ENCODE measurements at places on chromosomes 2 and 18.

DNA sequence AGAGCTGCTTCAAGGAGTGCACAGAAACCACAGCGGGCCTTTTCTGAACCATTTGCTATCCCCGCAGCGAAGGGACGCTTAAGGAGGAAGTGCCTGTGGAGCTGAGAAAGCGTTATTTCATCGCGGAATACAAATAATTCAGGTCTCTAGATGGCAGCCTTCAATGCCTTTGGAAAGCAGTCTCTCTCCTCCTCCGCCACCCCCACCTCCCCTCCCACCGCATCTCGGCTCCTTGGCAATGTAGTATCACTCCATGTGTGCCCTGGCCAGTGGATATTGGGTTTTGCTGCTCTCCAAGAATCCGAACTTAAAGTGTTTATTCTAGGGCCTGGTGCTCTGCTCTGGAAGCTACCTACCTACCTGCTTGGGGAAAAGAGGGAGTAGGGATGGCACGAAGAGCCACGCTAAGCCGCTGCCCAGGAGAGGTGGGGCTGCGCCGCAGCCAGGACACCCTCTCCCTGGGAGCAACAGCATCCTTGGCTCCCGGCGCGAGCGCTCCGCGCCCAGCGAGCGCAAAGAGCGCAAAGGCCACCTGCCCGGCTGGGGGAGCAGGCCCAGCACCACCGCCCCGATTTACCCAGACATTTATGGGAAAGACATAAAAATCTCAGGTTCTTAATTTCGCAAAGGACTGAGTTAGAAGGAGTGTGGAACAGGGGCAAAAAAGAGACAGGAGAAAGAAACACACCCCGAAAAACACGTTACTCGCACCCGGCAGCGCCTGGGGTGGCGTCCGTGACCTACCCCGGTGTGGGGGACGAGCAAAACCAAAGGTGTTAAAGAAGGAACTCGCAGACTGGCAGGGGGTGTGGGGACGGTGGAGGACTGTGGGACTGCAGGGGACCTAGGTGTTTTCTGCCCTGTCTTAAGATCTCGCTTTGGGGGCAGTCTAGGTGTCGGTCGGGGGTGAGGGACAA, 1.0 kb downstream of the SPHKAP start:
- DNase-seq: no peak

GRCh38 chr2:46684661-46685060, 205.3 kb downstream of the TMEM247 start:
- no peak for DNase-seq

DNA sequence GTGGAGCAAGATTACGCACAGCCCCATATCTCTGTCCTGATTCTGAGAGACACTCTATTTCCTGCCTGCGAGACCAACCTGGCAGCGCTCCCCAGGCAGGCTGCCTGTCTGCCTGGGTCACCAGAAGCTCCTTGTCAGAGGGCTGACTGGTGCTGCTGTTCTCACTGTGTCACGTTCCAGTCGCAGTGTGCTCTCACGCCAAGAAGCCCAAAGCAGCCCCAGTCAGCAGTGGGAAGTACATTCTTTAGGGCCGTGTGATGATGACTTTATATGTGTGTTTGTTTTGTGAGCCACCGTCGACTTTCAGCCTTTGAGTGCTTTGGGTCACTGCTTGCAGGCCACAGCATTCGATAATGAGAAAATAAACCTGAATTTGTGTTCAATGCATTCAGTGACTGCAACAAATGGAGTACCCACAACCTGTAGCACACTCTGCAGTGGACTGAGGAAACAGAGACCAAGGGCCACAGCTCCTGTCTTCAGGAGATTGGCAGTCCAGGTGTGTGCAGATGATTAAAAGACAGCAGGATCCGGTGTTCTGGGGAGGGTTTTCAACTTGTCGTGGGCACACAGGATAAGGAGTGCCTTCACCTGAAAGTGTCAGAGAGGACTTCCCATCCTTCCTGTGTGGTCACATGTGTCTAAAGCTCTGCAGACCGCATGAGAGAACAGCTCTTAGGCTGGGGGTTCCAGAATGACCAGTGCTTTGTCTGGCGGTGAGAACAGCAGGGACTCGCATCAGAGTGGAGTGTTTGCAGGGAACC, 4.8 kb downstream of the TNFRSF11A start:
- DNase-seq: no peak

DNA sequence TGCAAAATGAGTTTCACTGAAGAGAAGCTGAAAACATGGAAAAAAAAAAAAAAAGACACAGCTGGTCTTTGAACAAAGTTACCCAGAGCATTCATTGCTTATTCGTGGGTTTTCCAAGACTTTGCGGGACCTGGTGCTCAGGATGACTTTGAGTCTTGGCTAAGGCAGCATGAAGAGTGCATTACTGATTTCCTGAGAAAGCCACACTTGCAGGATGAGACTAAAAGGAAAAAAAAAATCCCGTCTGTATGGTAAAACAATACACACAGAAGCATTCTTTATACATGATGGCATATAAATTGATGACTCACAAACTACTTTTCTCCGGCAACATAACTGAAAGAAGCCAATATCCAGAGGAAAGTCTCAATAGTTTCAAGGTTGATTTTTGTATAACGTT, 195.4 kb downstream of the SPP2 start:
- DNase-seq: no peak

GRCh38 chr2:28997237-28997846, 16.2 kb downstream of the TOGARAM2 start:
- DNase-seq: no peak

GRCh38 chr2:163919717-163920116, 183.9 kb upstream of the FIGN start:
- DNase-seq: no peak

DNA sequence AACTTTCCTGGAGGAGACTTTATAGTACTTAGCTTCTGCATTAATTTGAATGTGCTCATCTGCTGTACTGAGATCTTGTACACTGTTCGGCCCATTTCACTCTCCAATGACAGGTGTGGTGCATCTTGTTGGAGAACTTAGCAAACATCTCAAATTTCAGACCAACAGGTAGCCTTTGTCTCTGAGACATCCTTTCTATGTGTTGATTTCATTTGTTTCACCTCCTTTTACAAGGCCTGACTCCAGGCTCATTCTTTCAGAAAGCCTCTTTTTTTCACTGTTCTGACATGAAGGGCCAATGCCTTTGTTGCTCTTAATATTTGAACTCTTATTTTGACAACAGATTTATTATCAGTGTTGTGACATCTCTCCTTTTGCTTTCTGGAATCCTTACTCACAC, 271.8 kb upstream of the FANCL start:
- no peak for DNase-seq

DNA sequence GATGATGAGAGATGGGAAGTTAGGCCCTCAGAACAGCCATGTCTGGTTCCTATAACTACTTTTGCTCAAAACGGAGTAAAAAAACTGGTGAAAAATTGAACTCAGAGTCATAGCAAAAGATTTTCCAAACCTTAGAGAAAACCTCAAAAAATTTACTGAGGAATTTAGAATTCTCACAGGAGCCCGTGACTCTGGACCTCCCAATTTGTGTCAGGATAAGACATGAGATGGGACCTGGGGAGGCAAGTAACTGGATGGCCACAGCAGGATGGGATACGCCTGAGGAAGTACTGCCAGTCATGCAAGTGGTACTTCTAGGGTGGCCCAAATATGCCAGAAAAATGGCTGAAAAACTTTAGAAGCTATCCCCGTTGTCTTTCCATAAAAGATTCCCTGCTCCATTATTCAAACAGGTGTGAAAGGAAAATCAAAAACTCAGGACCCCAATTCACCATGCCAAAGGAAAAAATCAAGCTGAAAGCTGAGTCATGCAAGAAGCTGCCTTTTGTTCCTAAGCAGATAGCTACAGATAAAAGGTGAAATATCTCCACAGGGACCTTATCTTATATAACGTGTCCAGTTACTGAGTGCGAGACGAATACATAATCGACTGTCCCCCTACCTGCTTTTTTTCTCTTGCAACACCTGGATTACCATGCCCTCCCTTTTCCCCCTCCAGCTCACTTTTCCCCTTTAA, 34.1 kb upstream of the LIPG start:
- DNase-seq: no peak

DNA sequence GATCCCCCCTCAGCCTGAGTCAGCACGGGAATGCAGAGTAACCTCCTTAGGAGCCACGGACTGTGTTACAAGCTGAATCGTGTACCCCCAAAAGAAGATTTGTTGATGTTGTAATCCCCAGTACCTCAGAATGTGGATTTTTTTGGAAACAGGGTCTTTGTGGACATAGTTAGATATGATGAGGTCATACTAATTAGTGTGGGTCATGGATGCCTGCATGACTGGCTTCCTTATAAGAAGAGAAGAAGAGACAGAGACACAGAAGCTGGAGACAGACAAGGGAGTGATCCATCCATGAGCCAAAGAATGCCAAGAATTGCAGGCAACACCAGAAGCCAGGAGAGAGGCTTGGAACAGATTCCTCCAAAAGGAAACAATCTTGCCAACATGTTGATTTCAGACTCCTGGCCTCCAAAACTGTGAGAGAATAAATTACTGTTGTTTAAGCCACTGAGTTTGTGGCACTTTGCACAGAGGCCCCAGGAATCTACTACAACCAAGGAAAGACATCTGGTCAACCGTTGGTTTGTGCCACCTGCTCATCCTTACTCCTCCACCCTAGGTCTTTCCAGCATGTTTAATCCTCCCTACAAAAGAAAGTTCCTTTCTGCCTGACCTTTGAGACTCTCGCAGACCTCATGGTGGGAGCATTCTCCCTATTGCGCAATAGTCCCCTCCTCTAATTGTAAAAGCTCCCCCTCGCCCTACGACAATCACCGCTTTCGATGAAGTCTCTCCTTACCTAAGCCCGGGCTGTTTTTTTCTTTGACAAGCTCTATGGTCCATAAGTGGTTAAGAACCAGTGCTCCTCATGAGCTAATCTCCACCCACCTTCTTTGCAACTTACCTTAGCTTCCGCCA, 91.6 kb downstream of the DNER start:
- no peak for DNase-seq

- DNase-seq: no peak
Measured at GRCh38 chr2:98706591-98706990, 24.3 kb downstream of the MGAT4A start.

DNA sequence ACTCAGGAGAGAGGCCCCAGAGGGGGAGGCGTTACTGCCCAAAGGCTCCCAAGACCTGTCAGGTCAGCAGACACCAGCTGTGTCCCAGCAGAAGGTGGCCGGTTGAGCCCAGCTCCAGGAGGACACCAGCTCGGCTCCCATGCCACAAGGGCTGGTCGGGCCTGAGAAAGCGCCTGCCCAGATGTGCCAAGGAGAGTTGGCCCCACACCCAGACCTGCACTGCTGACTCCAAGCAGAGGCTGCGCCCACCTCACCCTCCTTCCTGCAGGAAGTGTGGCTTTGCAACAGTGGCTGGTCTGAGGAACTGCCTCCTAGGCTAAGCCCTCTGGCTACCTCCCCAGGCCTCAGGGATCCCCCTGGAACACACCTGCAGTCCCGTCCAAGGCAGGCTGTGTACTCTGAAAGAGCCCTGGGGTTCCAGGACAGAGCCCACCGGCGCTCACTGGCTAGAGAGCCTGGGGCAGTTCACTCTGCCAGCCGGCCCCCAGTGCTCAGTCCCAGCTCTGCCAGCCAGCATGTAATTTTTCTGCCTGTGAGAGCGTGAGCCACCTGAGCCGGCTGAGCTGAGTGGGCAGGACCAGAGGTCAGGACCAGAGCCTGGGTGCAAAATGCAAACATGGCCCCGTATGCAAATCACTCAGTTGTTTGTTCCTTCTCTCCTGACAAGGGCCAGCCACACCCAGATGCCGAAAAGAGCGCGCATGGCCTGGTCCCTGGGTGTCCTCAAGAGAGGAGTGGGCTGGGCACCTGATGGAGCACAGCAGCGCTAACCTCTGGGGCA, 36.9 kb upstream of the PTMA start:
- DNase-seq: no peak

GRCh38 chr18:61334951-61335683, 1.9 kb downstream of the CDH20 start:
- DNase-seq: no peak

GRCh38 chr2:82837588-82838304, 1621.3 kb downstream of the SUCLG1 start:
- DNase-seq: no peak

DNA sequence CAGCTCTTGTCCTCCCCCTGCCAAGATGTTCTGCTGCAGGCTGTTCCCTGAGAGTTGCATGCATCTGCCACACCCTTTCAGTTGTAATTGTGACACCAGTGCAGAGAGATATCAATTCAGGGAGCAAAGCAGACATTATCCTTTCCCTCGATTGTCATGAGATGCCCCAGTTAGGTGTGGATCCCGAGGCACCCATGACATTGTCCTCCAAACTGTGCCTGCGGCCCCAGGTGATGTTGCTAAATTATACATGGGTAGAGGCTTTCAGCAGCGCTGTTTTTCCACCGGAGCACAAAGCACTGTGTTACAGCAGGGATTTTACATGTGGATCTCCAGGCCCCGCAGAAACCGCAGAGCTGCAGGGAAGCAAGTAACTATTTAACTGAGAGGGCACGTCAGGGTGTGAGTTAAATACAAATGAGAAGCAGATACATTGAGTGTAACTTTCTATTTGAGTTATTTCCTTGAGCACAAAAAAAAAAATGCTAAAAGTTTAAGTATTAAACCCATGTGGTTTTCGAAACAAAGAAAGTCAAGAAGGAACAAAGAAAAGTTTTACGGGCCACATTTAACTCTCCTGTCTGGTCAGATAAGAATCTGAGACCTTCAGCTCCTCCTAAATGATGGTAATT, 90.3 kb upstream of the BCL2L11 start:
- DNase-seq: no peak

- no peak for DNase-seq
Measured at GRCh38 chr2:206379886-206380285, 63.4 kb upstream of the ADAM23 start.

- no peak for DNase-seq
Measured at GRCh38 chr2:83951378-83951947, 507.6 kb downstream of the SUCLG1 start.

DNA sequence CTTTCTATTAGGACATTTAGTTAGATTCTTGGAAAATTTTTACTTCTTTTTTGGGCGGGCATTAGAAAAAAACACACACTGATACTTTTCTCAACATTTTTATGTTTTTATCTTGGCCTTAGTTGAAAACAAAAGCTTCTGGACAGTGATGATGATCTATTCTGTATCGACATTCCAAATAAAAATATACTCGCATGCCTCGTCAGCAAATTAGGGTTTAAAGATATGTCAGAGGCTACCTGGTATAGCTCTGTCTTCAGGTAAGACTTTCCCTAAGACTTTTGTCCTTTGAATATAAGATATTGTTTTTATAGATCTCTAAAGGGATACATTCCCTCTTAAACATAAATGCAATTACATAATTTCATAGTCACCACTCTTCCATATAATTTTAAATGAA, 816.8 kb downstream of the LRP1B start:
- no peak for DNase-seq

GRCh38 chr2:150859162-150859561, 371.7 kb upstream of the RND3 start:
- DNase-seq: no peak

DNA sequence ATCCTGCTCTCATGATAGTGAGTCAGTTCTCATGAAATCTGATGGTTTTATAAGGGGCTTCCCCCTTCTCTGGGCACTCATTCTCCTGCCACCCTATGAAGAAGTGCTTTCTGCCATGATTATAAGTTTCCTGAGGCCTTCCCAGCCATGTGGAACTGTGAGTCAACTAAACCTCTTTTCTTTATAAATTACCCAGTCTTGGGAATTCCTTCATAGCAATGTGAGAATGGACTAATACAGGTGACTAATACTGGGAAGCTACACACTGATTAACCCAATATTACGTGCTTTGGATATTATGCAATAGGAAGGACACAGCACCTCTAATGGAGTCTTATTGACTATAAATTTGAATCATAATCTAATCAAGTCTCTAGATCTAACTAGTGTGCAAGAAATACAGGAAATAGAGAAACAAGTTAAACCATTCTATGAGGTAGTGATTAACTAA, 107.2 kb upstream of the ETAA1 start:
- no peak for DNase-seq

- DNase-seq: no peak
Measured at GRCh38 chr18:76923485-76924085, 101.2 kb downstream of the ZNF236 start.

All from activated CD4-positive, alpha-beta T cell treated with anti-CD3 and anti-CD28 coated beads, Interleukin-2, amount 50 U/mL, for 24 hours (primary cell).